ENCODE measurements at places on chromosomes 5 and 9. TPM values are rescaled to one million over a fixed set of nuclear protein-coding genes. Genes with fewer than 3 reads are reported as not detected.
A peak's percentile ranks its signal among the peaks of the same experiment; 100 is the strongest.

- DNase-seq, result no peak
Observed at GRCh38 chr5:173760461-173761177, 127.5 kb upstream of the CPEB4 start.

DNA sequence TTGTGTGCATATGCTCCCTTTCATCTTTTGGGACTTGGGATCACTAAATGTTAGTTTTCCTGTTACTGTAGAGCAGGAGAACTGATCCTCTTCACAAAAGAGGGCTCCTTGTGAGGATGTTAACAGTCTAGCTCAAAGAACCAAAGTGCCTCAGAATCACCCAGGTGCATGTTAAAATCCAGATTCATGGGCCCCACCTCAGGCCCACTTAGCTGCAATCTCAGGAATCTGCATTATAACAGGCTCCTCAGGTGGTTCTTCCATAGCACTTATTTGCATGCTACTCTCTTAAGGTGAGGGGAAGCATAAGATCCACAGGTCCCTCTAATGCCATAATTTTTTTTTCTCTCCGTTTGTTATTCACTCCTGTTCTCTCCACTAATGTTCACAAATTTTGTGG, 14.8 kb upstream of the MEF2C start:
- DNase-seq, result no peak

DNA sequence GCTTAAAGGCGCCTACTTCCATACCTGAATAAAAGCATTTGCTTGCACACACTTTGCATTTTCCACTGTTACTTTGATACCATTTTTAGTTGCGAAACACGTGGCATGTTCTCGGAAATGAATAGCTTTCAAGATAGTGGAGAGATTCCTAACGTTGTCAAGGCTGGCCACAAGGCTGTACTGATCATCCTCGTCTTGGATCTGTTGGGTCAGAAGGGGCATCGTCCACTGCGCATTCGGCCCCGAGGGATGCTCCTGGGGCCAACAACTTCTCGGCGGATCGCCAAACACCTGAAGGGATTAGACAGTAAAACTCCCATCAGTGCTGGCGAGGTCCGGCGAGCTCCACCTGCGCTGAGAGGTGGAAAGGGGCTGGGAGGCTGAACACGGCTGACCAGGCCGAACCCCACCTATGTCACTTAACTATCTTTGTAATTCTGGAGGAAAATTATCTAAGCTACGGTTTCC, 599 bp downstream of the RAD1 start:
- peak; percentile 29 for DNase-seq

- DNase-seq, result peak; percentile 80
Observed at GRCh38 chr5:57176350-57176857, 2.5 kb downstream of the GPBP1 start.

GRCh38 chr5:2170761-2171160, 288.0 kb upstream of the IRX4 start:
- DNase-seq, result no peak

- no peak for DNase-seq
Observed at GRCh38 chr5:66867618-66868322, 271.6 kb downstream of the MAST4 start.

DNA sequence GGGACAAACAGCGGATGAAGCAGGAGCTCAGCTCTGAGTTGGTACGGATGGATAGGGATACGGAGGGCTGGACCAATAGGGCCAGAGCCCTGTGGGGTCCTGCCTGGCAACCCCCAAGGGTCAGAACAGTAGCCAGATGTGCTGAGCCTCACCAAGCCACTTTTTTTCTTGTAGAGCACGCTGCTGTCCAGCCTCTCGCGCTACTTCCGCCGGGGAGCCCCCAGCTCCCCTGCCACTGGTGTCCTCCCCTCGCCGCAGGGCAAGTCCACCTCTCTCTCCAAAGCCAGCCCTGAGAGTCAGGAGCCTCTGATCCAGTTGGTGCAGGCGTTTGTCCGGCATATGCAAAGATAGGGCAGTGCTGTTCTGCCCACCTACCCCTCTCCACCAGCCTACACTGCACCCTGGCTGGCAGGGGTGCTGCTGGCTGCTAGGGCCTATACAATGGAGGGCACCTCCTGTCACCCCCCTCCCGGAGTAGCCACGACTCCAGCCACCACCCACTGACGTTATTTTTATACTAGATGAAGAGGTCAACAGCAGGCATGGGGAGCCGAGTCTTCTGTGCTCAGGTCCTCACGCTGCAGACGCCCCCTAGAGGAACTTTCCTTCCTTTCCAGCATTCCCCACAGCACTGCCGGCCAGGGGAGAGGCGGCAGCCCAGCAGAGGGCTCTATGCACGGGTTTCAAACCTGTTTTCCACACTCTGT, 21.6 kb downstream of the SH3GLB2 start:
- DNase-seq, result peak; percentile 65

GRCh38 chr5:8634219-8634618, 765.3 kb downstream of the MTRR start:
- no peak for DNase-seq

- no peak for DNase-seq
Observed at GRCh38 chr5:161548487-161549094, 2.1 kb upstream of the GABRB2 start.

DNA sequence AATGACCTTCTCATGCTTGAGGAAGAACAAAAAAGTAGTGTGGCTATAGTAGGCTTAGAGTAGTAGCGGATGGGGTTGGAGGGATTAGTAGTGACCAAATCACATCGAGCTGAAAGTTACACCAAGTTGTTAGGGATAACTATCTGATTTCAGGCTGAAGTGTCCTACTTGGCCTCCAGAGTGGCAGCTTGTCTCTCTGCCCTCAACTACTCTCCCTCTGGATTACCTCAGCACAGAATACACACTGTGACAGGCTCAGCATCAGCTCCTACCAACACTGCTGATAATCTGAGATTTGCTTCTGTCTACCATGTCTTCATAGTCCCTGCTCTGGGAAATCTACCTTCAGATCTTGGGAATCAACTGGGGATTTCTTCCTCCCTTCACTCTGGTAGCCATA, 714.6 kb upstream of the GRAMD2B start:
- no peak for DNase-seq

DNA sequence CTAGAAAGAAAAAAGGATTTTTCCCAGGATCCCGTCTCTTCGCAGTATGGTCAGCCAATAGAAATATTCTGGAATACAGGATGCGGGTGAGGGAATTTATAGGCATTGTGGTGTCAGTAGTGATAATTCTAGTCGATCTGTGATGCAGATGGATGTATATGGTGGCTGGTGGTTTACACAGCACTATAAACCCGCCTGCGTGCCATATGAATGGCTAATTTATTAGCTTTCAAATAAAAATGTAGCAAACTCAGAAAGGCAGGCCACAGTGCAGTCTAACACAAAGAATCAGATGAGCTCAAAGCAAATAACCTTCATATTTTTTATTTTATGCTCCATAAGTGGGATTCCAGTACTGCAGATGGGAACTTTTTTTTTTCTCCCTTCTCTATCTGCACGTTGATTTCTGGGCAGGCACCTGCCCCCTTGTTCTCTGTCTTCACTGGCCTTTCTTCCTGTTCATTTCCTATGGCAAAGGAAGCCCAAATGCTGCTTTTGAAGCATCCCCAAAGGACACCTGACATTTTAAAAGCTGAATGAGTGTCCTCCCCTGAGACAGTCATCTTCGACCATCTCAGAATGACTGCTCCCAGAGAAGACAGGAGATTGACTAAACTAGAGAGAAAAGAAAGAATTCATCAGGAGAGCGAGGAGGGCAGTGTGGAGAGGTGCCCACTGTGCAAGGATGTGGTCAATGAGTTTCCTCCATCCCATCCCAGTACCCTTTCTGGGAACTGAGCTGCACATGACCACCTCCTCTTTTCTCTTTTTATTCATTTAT, 52.1 kb downstream of the SEMA6A start:
- no peak for DNase-seq

GRCh38 chr5:150203832-150204589, 14.1 kb downstream of the SLC6A7 start:
- DNase-seq, result no peak

- DNase-seq, result no peak
Observed at GRCh38 chr5:150184006-150184405, 5.9 kb upstream of the SLC6A7 start.

DNA sequence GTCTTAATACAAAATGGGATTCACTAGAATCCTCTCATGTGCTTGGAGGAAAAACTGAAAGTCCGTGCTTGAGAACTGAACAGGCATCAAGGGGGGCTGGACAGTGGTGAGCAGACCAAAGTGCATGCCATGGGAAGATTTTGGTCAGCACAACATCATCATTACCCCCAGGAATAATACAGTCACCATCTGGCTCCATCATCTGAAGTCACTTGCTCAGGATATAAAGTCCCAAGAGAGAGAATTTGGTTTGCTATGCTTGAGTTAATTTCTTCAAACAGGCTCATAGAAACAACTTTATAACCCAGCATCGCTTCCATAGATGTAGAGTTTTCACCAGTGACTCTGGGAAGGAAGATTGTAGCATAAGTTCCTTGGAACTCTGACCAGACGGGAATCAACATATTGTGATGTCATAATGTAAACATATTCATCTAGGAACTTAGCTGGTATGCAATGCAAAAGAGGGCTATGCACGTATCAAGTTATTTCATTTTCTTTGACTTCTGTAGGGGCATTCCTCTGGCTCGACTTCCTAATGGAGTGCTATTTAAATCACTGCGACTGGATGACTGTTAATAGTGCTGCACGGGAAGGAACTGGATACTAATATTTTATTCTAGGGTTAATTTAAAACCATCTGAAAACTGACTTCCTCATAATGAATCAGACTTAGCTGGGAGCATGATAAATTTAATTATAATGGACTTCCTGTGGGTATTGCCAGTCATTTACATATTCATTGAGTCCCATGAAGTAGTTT, 145.2 kb downstream of the MTRR start:
- DNase-seq, result peak; percentile 40

- no peak for DNase-seq
Observed at GRCh38 chr9:116247791-116248374, 94.3 kb downstream of the PAPPA start.

DNA sequence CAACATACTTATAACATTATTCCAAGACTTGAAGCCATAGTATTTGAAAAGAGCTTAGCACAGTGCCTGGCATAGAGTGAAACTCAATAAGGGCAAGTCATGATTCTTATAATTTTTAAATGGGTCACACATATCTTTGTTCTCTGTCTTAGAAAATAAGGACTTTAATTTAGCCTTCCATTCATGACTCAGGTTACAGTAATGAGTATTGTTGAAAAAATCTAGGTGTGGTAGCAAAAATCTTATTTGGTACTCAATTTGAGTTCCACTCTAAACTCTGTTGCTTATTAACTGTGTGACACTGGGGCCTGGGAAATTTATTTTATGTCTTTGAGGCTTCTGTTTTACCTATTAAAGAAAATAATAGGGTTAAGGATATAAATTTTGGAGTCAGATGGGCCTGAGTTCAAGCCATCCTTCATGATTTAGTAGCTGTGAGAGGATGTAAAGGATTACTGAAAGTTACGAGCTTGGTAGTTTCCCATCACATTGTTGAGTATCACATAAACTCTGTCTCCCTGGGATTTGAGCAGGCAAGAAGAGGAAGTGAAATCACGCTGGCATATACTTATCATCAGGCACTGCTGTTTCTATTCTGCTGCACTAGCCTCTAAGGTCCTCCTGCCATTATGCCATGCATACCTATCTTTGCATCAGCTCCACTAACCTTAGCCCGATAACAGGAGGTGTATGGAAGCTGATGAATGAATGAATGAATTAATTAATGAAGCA, 1.5 kb downstream of the SPINK9 start:
- no peak for DNase-seq

- DNase-seq, result no peak
Observed at GRCh38 chr5:167244583-167244982, 1046.9 kb upstream of the WWC1 start.

DNA sequence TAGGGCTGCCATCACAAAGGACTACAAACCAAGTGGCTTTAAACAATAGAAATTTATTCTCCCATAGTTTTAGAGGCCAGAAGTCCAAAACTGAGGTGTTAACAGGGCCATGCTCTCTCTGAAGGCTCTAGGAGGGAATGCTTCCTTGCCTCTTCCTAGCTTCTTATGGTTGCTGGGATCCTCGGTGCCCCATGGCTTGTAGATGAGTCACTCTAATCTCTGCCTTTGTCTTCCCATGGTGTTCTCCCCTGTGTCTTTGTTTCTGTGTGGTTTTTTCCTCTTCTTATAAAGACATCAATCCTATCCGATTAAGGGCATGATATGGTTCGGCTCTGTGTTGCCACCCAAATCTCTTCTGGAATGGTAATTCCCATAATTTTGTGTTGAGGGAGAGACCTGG, 178.8 kb upstream of the NREP start:
- DNase-seq, result no peak

- peak; percentile 88 for DNase-seq
Observed at GRCh38 chr5:134874831-134875655, 872 bp downstream of the TXNDC15 start.

DNA sequence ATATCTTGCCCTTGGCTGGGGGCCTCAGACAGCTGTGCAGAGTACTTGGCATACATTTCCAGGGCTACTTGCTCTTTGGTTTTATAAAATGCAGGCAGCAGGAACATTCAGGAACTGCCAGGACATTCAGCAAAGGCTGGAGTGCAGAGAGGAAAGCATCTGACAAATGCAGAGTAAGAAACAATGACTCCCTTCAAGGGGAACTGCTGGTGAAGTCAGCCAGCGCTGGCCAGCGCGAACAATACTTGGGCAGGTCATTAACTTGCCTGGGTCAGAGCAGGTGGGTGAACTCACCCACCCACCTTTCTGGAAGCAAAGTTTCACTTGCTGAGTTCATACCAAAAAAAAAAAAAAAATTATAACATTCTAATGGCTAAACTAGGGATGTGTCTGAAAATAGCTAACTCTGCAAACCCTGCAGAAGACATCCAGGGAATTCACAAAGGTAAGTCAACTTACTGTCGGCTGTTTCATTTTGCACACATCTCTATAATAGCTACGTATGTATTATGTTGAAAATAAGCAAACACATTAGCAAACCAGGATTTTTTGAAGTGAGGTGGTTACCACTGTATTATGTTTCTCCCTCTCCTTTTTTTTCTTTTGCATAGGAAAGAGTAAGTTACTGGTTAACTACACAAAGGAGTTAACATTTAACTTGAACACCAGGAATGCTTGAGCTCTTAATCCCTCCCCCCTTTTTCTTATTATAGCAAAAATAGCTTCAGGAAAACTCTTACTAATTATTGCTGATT, 152.2 kb downstream of the GLIS3 start:
- DNase-seq, result no peak

- DNase-seq, result no peak
Observed at GRCh38 chr5:93039888-93040287, 541.1 kb downstream of the NR2F1-AS1 start.

- no peak for DNase-seq
Observed at GRCh38 chr5:81606150-81606549, 144.7 kb downstream of the SSBP2 start.

DNA sequence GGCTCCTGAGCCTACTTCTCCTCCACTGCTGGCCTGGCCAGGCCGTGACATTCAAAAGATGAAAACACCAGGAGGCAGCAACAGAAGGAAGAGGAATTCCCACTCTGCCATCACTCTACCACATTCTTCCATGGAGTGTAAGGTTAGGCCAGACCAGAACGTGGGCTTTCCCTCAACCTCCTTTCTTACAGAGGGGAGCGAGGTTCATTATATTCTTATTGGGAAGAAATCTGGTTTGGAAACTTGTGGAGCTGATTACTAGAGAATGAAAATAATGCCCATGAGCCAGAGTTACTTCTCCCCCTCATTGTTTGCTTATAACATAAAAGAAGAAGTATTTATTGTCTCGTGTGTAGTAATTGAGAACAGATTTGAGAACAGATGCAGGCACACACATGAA, 136.3 kb upstream of the BASP1 start:
- no peak for DNase-seq

- no peak for DNase-seq
Observed at GRCh38 chr9:131324736-131325679, 35.5 kb downstream of the PLPP7 start.

SLC6A3 gene
- not detected for total RNA-seq

KCNT1 gene
- not detected for total RNA-seq

ZNF618 gene
- 8.2 TPM for total RNA-seq

PNPLA7 gene
- total RNA-seq, result under 0.01 TPM

TUT7 gene
- 33.3 TPM for total RNA-seq

Data from IMR-90 (cell line).